NCI-H460 (cell line): ENCODE measurements at places on chromosomes 2 and 18. TPM values are rescaled to one million over a fixed set of nuclear protein-coding genes. Genes with fewer than 3 reads are reported as not detected.

The CAPN13 gene
- not detected in 2 replicates for total RNA-seq

The KIF3C gene
- total RNA-seq, result 5.2 and 6.9 TPM in 2 replicates

The DGUOK gene
- 151 and 159 TPM in 2 replicates for total RNA-seq

The EN1 gene
- not detected in 2 replicates for total RNA-seq

The AQP4 gene
- not detected in 2 replicates for total RNA-seq

The FZD7 gene
- 16.8 and 17.4 TPM in 2 replicates for total RNA-seq

The MTIF2 gene
- 97.2 and 110 TPM in 2 replicates for total RNA-seq

The COMMD1 gene
- total RNA-seq, result 26.9 and 29.1 TPM in 2 replicates

The CGREF1 gene
- 43.2 and 45.2 TPM in 2 replicates for total RNA-seq

The PTPRM gene
- total RNA-seq, result 97.6 and 129 TPM in 2 replicates

The ACMSD gene
- not detected in 2 replicates for total RNA-seq

The LCT gene
- 0.02 and 0.06 TPM in 2 replicates for total RNA-seq

The FOXD4L1 gene
- total RNA-seq, result 0.25 TPM in 1 of 2 replicates, not detected in the other

The ZSCAN30 gene
- total RNA-seq, result 6.3 and 8.1 TPM in 2 replicates
